ENCODE measurements at places on chromosomes 7 and 10.

- no peak for DNase-seq
Observed at GRCh38 chr7:155743177-155743576, 69.1 kb downstream of the SHH start.

- DNase-seq = peak; percentile 19
Observed at GRCh38 chr7:28685644-28686417, 272.3 kb downstream of the TRIL start.

DNA sequence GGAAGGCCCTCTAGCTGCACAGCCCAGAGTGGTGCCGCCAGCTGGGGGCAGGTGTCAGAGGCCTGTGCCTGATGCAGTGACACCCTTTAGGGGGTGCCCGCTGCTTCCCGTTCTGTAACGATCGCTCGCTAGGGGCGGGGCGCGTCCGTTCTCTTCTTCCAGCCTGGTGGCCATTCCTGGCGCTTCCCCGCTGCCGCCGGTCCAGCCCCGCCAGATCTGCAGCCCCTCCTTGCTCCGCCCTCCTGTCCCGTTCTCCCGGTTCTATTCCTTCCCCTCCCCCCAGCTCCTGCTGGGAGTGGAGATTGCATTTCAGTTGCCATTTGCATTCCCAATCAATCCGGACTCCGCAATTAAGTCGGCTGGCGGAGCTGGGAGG, 39.2 kb downstream of the AGAP3 start:
- DNase-seq = no peak

DNA sequence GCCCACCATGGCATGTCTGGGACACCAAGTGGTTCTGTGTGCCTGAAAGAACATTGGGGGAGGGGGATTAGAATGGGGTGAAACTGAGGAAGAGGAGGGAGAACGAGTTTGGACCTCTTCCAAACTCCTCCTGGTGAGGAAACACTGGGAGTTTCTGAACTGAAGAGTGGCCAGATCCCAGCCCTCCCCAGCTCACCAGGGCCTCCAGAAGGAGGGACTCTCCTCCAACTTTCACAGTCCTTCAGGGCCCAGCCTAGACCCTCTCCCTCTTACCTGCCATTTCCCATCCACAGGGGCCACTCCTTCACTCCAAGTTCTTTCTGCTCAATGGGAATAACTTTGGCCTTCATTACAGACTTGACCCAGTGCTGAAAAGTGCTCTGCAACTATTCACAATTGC, 132.0 kb upstream of the FOXK1 start:
- no peak for DNase-seq

DNA sequence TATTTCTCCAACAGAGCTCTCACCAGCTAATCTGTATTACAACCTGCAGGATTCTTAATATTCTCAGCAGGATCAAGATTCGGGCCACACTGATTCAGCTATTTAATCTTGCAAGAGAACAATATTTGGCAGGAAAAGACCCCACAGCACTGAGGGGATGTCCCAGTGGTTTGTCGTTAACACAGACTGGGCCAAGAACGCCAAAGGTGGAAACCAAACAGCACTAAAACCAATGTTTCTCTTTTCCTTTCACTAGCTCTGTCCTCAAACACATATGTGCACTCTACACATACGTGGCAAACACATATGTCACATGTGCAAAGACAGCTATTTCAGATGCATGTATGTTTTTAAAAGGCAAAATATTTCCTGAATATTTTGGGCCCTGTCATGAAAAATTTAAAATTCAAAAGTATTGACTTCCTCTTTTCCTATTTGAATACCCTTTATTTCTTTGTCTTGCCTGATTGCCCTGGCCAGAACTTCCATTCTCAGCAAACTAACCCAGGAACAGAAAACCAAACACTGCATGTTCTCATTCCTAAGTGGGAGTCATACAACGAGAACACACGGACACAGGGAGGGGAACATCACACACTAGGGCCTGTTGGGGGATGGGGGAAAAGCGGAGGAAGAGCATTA, 51.7 kb upstream of the NEBL start:
- no peak for DNase-seq

- no peak for DNase-seq
Observed at GRCh38 chr10:124708246-124708779, 35.9 kb downstream of the FAM53B start.

- peak; percentile 81 for DNase-seq
Observed at GRCh38 chr10:6269953-6270867, 67.5 kb downstream of the PFKFB3 start.

DNA sequence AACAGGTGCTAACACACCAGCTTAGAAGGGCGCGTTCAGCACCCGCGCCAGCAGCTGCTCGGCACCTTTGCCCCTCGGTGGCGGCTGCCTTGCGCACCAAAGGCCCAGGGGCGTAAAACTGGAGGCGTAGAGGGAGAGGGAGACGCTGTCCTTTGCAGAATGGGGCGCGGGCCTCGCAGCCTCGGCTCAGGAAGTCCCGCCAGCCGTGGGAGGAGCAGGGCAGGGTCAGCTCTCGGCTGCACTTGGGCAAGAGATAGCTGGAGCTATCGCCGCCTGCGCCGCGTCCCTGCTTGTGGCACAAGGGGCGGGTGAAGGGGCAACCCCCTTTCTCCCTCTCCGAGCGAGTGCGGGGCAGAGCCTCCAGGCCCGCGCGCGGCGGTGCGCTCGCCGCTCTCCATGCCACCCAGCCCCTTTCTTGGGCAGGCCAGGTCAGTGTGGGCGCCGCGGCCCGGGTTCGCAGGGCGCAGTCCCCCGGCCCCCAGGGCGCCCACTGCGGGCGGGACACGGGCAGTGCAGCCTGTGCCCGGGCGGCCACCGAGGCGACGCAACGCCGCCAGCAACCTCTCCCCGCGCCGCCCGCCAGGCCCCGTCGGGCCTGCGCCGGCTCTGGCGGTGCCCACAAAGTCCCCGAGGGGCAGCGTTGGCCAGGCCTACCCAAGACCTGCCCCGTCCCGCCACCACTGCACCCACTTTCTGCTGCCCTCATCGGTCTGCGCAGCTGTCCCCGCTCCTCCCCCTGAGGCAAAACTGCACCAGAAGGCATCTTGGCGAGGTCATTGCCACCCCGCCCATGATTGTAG, 4.1 kb downstream of the NEUROD6 start:
- no peak for DNase-seq

DNA sequence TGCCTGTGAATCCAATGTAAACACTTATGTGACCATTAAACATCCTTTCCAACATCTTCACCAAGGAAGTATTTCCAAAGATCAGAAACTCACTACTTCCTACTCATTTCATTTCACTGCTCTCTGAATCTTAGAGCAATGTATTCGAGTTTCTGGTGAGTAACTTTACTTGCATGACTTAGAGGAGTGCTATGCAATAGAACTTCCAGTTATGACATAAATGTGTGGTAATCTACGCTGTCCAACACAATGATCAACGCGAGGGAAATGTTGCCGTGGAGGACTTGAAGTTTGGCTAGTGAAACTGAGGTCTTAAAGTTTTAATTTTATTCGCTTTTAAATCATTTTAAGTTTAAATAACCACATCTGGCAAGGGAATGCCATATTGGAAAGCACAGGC, 1326.3 kb downstream of the XPNPEP1 start:
- DNase-seq = no peak

DNA sequence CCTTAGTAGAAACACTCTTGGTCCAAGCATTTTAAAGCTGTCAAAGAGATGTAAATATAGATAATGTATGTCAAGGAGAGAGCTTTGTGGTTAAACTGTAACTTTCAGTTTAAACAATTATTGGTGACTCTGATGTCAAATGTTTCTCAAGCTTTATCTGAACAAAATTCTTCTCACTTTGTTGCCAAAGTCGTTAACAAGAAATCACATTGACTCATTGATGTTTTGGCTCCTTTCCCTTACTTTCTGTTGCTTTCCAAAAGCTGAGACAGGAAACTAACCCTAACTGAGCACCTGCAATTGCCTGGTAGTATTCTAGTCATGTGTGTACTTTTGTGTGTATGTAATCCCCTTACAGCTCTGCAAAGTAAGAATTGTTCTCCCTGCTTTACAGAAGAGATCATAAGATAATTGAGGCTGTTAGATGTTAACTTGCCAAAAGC, 108.5 kb downstream of the CFTR start:
- DNase-seq = no peak

DNA sequence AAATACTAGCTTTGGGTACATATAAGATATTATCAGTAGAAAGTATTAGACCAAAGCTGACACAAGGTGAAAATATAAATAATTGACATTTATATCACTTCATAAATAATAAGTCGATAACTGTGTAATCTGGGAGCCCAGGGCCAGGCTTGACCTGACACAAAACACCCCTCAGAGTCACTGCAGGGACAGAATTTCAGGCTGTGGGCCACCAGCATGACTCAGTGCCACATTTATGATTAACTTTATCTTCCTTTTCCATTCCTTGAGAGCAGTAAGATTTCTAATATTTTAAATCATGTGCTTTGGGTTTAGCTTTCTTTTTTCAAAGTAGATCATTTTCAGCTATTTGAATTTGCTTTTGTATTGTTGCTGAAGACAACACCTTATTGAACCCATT, 102.9 kb upstream of the NFE2L3 start:
- no peak for DNase-seq

- no peak for DNase-seq
Observed at GRCh38 chr10:1475098-1475591, 262.2 kb downstream of the ADARB2 start.

- no peak for DNase-seq
Observed at GRCh38 chr10:6361869-6362268, 159.1 kb downstream of the PFKFB3 start.

- DNase-seq = no peak
Observed at GRCh38 chr7:20276705-20277472, 53.8 kb upstream of the ITGB8 start.

DNA sequence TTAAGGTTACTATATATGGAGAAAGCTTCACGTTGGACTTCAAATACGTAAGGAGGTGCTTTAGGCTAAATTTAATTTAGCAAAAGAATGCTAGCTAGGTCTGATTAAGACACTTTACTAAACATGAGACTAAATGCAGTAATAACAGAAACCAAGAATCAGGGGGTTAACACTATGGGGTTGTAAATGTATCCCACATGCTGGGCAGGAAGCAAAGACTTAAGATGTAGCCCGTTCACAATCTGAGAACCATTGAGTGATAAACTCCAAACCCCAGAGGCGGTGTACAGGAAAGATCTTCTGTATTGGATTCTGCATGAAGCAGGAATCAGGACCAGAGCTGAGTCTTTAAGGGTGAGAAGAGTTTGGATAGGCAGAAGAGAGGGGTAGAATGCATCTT, 60.4 kb downstream of the FZD1 start:
- DNase-seq = no peak

DNA sequence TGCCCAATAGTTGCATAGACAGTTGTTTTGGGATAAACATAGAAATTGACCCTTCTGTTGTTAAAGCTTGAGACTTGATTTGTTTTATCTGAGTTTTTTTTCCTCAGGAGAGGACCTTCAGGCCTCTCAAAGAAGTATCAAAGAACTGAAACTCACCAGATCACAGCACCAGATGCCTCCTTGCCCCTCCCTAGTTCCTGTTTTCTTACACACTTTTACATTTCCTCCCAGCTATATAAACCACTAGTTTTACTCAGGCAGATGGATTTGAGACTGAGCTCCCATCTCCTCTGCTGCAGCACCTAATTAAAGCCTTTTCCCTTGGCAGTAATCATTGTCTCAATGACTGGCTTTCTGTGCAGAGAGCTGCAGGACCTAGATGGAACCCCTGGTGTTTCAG, 150.6 kb upstream of the NRG3 start:
- DNase-seq = no peak

DNA sequence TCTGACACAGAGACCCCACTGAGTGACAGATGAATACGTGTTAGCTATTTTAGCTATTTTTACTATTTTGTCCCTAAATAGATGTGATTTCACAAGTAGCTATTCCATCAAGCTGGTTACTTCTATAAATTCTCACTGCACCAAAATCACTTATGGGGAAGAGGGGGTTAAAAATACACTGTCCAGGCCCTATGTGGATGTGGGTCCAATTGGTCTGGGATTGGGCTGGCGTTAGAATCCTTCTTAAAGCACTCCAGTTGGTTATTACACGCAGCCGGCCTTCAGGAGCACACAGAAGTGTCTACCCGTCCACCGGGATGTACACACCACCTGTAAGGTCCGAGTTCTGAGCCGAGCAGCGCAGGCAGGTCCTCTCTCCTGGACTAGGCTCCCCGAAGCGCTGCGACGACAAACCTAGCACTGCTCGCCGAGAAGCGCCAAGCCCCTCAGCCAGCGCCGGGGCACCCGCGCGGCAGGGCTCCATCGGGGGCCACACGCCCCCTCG, 222.3 kb upstream of the MKLN1 start:
- DNase-seq = no peak

GRCh38 chr7:156024201-156024600, 211.9 kb upstream of the SHH start:
- no peak for DNase-seq

DNA sequence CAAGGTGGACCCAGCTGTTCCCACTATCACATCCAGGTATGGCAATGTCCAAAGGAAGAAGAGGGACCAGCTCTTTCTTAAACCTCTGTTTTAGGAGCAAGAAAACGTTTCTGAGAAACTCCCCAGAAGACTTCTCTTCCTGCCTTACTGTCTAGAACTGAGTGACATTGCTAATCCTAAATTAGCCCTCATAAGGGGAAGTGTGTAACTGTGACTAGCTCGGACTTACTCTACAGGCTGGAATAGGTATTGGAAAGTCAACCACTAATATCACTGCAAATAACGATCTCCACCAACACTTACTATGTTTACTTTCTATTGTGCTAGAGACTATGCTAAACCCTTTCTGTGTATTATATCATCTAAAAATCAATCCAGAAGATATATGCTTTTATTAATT, 49.9 kb upstream of the RELN start:
- DNase-seq = no peak

GRCh38 chr7:111561904-111562732, at the start of gene IMMP2L:
IMMP2L (minus strand) TSS chr7:111562492.
- DNase-seq = peak; percentile 92

GRCh38 chr10:24442234-24442633, 233.3 kb downstream of the KIAA1217 start:
- no peak for DNase-seq

GRCh38 chr7:325051-325798, 35.3 kb downstream of the FOXL3 start:
- DNase-seq = no peak

DNA sequence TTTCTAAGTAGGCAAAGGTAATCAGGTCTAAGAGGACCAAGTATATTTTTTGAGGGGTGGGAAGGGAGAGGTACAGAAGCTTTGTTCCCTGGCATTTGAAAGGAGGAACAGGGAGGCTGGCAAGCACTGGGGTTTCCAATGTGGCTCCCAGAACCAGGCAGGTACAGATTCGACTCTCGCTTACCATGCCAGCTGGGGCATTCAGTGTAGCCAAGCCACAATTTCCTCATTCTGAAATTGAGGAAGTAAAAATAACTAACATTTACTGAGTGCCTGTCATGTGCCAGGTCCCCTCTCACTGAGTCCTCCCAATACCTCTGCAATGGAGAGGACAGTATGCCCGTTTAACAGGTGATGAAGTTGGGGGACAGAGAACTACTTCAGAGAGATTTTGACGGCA, 45.9 kb upstream of the BET1 start:
- DNase-seq = no peak

- DNase-seq = no peak
Observed at GRCh38 chr7:156090988-156091387, 278.7 kb upstream of the SHH start.

All from CD4-positive, alpha-beta T cell treated with Interleukin-2 at 100 ng/mL for 4 hours (primary cell).